ENCODE measurements at places on chromosomes 2 and 18. TPM values are rescaled to one million over a fixed set of nuclear protein-coding genes. Genes with fewer than 3 reads are reported as not detected.

- no peak for DNase-seq
Observed at GRCh38 chr2:119910566-119910965, 102.3 kb upstream of the EPB41L5 start.

- no peak for DNase-seq
Observed at GRCh38 chr2:176582990-176583481, 313.8 kb downstream of the MTX2 start.

GRCh38 chr2:1402064-1402463 lies 11.2 kb upstream of the TPO start:
- DNase-seq = no peak

GRCh38 chr18:76454418-76454817 lies 40.6 kb downstream of the ZNF516 start:
- no peak for DNase-seq

GRCh38 chr2:226971770-226972169 lies 135.9 kb downstream of the RHBDD1 start:
- no peak for DNase-seq

DNA sequence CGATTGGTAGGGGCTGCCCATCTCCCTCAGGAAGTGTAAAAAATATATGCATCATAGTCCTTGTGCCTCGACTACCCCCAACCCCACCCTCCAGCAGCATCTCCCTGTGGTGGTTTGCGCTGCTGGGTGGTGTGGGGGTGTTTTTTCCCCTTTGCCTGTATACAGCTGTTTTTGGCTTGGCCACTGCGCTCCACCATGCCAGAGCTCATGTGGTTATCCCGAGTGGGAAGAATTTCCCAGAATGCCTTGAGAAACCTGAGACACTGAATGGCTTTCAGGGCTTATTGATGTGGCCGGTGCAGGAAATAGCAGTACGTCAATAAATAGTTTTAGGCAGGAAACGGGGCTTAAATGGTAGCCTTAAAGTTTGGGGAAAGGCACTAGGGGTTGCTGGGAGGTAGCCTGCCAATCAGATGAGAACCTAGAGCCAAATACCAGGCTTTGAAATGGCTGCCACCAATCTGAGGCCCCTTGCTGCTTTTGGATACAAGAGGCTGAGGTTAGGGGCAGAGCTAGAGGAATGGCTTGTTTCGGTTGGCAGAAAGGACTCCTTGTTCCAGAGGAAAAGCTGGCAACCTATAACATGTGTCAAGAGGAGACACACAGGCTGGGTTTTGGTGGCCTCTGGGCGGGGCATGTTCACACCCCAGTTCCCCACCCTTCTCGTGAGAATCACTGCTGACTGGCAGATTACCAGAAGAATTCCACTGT lies 144.1 kb downstream of the SMAD7 start:
- DNase-seq = peak; percentile 75

- no peak for DNase-seq
Observed at GRCh38 chr18:63823516-63824219, 48.5 kb downstream of the SERPINB7 start.

GRCh38 chr2:101793277-101793969 lies 95.9 kb downstream of the MAP4K4 start:
- DNase-seq = no peak

- no peak for DNase-seq
Observed at GRCh38 chr18:11064106-11064505, 85.3 kb downstream of the PIEZO2 start.

GRCh38 chr2:54330926-54331835 lies 75.2 kb upstream of the TSPYL6 start:
- DNase-seq = no peak

GRCh38 chr18:48410095-48410920 lies 1.1 kb upstream of the ZBTB7C start:
- peak; percentile 68 for DNase-seq

DNA sequence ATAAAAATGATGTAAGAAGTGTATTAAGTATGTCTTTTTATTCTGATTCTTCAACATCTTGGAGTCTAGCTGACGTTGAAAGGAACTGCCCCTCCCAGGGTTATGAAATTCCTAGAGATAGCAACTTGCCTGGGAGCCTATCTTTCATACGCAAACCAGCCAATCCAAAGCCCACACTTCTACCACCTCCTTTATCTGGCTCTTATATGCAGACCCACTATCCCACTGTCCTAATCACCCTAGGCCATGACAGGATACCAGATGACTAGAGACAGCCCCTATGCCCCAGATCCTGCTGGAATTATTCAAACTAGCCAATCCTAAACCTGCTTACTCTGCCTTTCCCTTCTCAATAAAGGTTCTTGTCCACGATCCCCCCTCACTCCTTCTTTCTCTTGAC lies 11.8 kb upstream of the CDC42EP3 start:
- no peak for DNase-seq

DNA sequence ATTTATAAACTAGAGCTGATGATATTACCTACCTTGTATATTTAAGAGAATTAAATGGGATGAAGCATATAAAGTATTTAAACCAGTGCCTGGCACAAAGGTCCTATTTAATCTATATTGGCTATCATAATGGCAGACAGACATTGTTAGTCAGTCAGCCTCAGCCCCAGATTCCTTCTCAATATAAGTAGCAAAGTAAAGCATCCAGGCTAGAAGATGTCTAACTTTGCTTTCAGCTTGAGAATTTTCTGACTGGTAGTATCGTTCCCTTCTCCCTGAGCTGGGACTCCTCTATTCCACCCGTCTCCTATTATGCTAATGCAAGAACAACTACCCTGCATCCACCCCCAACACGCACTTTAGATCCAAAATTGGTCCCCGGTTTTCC lies 215.7 kb upstream of the SIX2 start:
- DNase-seq = no peak

DNA sequence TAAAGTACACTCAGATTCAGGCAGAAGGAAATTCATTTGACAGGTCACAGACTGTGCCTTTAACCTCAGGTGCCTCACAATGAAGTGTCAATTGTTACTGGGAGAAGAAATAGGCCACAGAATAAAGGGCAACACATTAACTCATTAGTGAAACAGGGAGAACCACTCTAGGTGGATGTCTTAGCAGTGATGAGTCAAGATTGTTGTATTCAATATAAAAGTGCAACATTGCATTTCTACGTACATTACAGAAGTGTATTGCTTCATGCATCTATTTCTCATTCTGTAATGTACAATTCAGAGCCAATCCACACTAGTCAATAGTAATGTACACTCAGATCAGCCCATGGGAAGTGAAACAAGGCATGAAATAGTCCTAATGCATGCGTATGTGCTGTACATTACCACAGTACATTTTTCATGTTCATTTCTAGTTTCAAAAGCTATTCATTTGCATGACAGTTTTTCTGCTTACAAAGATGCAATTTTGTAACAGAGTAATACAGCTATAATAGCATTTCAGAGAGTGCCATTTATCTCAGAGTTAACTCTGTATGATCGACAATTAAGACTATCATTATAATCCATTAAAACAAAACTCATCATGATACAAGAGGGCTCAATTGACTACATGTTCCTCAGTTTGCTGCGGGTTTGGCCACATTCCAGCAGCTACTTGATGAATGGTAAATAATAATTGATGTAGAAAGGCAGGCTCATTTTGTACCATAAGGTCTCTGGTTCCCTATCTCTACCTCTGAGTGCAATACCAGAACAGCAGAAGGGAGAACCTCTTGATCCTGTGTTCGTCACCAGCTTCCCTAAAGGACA lies 12.2 kb upstream of the ARL5A start:
- DNase-seq = no peak

- DNase-seq = no peak
Observed at GRCh38 chr2:146041274-146041910, 1521.5 kb upstream of the ZEB2 start.

GRCh38 chr2:18825838-18826237 lies 236.5 kb upstream of the NT5C1B start:
- DNase-seq = no peak

DNA sequence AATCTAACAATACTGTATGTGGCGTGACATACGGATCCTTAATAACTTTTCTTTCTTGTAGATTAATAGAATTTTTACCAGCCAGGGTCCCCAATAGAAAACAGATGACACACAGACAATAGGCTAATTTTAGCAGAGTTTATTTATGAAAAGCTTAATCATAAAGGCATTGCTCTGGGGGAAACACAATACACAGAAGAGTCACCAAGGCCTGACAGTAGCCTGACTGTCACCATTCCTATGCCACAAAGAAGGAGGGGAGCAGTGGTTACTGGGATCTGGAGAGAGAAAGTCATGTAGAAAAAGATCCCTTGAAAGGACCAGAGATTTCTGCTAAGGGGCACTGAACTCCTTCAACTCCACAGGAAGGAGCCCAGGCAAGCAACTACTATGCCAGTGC lies 139.5 kb downstream of the METTL4 start:
- no peak for DNase-seq

DNA sequence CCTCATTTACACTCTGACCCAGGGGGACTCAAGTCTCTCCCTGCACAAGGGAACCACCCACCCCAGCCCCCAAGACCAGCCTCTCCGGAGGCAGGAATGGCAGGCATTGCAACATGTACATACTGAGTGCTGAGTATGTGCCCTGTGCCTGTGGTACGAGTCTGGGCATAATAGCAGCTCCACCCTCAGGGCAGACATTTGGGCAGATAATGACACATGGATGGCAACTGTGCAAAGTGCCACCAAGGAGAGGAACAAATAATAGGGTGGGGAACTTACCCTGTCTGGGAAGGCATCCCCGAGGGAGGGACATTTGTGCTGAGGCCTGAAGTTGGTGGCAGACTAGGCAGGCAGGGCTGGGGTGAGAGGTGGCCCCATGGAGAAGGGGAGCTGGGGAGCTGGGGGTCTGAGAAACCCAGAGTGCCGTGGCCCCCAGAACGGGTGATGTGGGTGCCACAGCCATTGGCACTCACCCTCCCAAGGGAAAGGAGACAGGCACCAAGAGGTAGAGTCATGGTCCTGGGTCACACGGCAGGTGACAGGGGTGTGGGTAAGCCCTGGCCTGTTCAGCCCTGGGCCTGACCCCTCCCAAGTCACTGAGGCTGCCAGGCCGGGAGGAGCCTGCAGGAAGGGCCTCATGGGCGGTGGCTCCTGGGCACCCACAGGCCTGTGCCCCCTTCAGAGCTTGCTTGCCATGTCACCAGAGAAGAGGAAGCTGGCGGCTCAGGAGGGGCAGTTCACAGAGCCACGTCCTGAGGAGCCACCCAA lies 15.7 kb upstream of the GPR17 start:
- no peak for DNase-seq

DNA sequence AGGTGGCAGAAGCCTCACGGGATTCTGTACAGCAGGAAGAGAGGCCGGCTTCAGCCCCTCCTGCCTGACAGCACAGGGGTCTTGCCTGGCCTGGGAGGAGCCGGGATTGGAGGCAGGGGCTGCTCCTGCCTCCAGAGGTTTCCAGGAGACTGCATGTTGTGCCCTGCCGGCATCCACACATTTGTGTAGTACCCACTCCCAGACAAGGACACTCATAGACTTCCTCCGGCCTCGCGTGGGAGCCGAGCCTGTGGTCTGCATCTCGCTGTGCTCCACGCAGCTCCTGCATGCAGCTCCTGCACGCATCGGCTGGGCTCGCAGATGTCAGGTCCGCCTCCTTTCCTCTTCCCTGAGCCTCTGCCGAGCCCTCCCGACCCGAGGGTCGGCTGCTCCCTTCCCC lies 34.7 kb downstream of the TPO start:
- DNase-seq = no peak

- DNase-seq = no peak
Observed at GRCh38 chr2:208542465-208543041, 136.0 kb downstream of the PTH2R start.

SLC9A2 gene
- not detected for total RNA-seq

GREB1L gene
- total RNA-seq = not detected

POU3F3 gene
- not detected for total RNA-seq

HEATR5B gene
- 52.6 TPM for total RNA-seq

CUL3 gene
- total RNA-seq = 85.3 TPM

PARD3B gene
- 1.2 TPM for total RNA-seq

ADGRF3 gene
- 0.97 TPM for total RNA-seq

Measured in CD4-positive, alpha-beta memory T cell (primary cell).